T-helper 1 cell (primary cell): ENCODE measurements at places on chromosomes 5 and 9.

DNA sequence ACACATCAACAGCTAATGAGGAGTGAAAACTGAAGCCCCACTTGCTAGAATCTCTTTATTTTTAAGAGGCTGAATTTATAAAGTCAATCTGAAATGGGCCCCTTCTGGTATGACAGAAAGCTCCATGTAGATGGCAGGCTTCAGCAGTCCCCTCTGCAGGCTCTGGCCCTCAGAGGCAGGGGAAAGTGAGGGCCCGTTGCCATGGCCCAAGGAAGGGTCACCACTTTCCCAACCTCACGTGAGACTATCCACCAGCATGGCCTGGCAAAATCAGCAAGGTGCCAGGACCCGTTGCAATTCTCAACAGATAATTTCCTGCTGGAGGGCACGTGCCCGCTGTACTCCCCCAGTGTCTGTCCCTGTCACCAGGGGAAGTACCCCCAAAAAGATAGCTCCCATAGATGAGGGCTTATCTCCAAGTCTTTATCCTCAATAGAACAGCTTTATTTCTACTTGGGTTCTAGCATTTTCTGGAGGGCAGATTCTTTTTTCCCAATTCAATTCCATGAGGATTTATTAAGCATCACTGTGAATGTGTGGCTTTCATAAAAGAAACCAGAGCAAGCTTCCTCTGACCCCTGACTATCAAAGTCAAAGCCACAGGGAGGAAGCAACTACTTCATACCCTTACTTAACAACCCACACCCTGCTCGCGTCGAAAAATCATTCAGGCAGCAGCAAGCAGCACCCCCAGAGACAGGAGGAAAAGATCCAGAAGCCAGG, 85.4 kb upstream of the FSTL4 start:
- DNase-seq, result no peak

GRCh38 chr9:129816501-129817435, 7.2 kb downstream of the TOR1A start:
- no peak for DNase-seq

GRCh38 chr9:14366076-14366475, 52.1 kb upstream of the NFIB start:
- DNase-seq, result no peak

- no peak for DNase-seq
These were observed 4.4 kb upstream of the RAPGEF1 start for GRCh38 chr9:131744171-131744719.

DNA sequence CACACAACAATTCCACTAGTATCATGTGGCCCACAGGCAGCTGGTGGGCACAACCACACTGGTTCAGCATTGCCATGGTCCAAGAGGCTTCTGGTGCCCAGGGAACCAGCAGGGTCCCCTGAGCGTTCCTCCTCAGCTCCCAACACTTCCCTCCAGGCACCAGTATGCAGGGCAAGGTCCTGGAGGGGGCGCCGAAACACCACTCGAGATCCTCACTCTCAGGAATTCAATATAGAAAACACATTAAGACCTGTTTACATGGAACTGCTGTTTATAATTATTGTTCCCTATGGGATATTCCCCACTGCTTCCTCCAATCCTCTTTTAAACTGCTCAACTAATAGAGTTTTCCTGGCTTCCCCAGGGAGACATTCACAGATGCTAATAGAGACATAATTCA, 91.9 kb upstream of the GABRP start:
- DNase-seq, result no peak

DNA sequence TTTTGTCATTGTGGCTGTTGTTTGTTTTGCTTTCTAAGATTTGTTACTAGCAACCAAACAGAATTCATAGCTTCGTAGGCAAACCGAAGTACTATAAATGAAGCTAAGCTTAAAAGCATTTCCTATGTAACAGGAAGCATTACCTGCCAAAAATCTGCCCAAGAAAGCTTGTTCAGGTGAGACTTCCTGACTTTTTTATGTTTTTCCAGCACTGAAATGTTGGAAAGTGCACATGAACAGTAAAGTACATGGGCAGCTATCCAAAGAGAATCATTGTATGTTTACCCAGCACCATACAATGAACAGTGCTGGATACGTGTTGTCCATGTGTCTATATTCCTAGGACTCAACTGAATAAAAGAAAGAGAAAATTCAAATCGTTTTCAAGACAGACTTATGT, 247.1 kb downstream of the NFIB start:
- no peak for DNase-seq
